Germinal center (tissue), 1 donor: ENCODE measurements at places on chromosomes 13 and 19.

- peak; percentile 61 for DNase-seq
Observed at GRCh38 chr19:15464394-15465385, at the start of gene RASAL3. Gene RASAL3 (minus strand): TSS chr19:15464544. CDS start chr19:15464358, 186 bp downstream.

DNA sequence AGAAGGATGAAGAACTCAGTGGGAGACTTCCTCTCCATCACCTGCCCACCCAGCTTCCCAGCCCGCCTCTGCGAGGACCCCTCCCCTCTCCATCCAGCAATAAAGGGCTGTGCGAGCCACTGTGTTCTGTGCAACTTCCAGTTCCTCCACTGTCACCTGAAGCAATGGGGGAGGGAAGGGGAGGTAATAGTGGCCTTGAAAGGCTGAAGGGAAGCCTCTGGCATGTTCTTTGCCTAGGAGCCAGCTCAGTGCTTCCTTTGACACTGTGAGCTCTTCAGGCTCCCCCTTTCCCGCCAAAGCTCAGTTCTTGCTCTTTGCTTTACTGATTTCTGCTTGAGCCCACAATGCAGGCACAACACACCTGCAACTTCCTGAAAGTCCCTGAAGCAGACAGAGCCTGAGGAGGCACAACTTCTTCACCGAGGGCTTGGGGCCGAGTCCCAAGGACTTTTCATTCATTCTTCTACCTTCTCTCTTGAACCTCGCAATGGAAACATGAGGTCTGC lies 73.2 kb upstream of the DOCK9 start:
- no peak for DNase-seq

GRCh38 chr13:113125506-113126264 lies 3.1 kb downstream of the F10 start:
- DNase-seq = no peak

DNA sequence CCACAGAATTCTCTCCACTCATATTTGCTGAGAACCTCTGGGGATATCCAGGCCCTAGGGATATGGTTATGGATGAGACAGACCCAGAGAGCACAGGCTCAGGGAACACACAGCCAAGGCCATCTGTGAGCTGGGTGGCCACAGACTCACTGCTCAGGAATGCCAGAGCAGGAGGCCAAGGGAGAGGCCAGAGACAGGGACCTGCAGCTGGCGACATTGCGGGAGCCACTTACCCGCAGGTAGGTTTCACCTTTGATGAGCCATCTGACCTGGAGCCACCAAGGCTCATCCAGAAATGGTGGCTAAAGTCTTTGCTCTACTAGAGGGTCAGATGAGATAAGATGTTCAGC lies 29.4 kb downstream of the CCNE1 start:
- no peak for DNase-seq

DNA sequence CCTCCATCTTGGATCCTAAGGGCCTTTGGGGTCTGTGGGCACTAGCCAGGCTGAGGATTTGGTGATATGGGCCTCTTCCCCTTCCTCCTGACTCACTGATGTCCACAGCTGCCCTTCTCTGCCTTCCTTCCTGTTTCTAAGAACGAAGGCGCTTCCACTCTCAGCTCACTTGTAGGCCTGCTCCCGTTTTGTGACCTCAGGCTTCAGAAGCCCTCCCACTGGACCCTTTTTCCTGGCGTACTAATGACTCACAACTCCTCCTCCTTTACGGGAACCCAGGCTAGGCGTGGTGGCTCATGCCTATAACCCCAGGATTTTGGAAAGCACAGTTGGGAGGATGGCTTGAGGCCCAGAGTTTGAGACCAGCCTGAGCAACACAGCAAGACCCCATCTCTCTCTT lies 55.6 kb downstream of the TMED1 start:
- no peak for DNase-seq

- DNase-seq = no peak
Observed at GRCh38 chr13:76636829-76637228, 249.4 kb downstream of the KCTD12 start.

GRCh38 chr19:5993648-5994358 lies 15.9 kb upstream of the RANBP3 start:
- DNase-seq = no peak

DNA sequence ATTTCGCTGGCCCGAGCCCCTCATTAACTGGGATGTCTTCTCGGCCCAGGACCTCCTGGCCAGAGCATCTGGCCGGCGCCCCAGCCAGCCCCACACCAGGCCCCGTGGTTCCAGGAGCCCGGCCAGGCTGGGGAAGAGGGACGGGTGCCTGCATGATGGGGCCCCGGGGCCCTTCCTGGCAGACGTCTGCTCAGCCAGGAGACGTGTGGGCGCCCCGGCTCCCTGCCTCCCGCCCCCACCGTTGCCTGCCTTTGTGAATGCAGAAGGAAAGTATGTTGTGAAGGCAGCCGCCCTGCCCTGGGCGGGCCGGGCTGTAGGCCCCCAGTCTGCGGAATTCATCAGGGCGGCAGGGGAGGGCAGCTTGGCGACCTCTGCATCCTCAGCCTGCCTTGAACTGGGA lies 4.4 kb upstream of the COMP start:
- DNase-seq = no peak
